MCF 10A (cell line): ENCODE measurements at places on chromosomes 1 and 21. TPM values are rescaled to one million over a fixed set of nuclear protein-coding genes. Genes with fewer than 3 reads are reported as not detected.

The PEX19 gene
- 61.2 and 73.2 TPM in 2 replicates for total RNA-seq

The CD2 gene
- not detected in 2 replicates for total RNA-seq

The SAMD11 gene
- not detected in 2 replicates for total RNA-seq

The KRTAP13-2 gene
- not detected in 2 replicates for total RNA-seq

The STUM gene
- total RNA-seq = 0.37 and 0.56 TPM in 2 replicates

The TRIM58 gene
- not detected in 2 replicates for total RNA-seq

The AMY1A gene
- not detected in 2 replicates for total RNA-seq

The UQCRHL gene
- 1.1 and 1.7 TPM in 2 replicates for total RNA-seq

The TMPRSS15 gene
- 3.3 and 3.6 TPM in 2 replicates for total RNA-seq
